GM13976 (cell line): ENCODE measurements at places on chromosomes 5 and 9.

DNA sequence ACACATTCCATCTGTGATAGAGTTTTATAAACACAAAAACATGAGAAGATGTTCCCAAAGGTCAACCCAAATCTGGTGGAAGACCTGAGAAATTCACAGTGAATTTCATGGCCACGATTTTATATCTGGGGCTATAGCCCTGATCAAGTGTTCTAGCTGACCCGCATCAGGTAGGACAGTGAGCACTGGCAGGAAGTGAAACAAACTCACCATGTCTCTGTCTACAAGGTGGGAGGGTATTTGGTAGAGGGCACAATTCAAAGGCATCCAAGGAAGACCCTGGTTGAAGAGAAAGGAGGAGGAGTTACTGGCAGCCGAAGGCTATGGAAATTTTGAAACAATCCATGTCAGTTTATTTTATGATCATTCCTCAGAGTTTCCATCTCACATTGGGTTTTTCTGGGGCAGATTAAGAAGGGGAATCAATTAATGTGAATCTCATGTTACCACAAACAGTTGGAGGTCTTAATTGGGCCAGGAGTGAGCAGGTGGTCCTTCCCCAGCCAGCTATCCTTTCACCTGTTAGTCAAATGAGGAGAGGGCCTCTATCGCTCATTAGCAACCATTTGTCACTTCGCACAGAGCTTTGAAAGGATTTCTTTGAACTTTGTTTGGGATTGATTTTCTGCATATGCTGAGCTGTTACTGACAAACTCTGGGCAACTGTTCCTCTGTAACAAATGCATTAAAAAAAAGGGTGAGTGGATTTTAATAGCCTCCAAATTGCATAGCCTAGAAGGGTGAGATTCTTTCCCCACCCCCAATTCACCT is 612.0 kb upstream of the CLINT1 start:
- no peak for DNase-seq

GRCh38 chr5:95526871-95527270 is 27.9 kb downstream of the SKIC3 start:
- no peak for DNase-seq

- DNase-seq: no peak
Observed at GRCh38 chr9:75615284-75615683, 275.2 kb upstream of the PCSK5 start.

- no peak for DNase-seq
Observed at GRCh38 chr9:69611221-69611620, 61.0 kb downstream of the APBA1 start.

GRCh38 chr5:3609120-3609681 is 13.6 kb downstream of the IRX1 start:
- DNase-seq: no peak
